ENCODE measurements at places on chromosomes 4 and X.
A peak's percentile ranks its signal among the peaks of the same experiment; 100 is the strongest.

DNA sequence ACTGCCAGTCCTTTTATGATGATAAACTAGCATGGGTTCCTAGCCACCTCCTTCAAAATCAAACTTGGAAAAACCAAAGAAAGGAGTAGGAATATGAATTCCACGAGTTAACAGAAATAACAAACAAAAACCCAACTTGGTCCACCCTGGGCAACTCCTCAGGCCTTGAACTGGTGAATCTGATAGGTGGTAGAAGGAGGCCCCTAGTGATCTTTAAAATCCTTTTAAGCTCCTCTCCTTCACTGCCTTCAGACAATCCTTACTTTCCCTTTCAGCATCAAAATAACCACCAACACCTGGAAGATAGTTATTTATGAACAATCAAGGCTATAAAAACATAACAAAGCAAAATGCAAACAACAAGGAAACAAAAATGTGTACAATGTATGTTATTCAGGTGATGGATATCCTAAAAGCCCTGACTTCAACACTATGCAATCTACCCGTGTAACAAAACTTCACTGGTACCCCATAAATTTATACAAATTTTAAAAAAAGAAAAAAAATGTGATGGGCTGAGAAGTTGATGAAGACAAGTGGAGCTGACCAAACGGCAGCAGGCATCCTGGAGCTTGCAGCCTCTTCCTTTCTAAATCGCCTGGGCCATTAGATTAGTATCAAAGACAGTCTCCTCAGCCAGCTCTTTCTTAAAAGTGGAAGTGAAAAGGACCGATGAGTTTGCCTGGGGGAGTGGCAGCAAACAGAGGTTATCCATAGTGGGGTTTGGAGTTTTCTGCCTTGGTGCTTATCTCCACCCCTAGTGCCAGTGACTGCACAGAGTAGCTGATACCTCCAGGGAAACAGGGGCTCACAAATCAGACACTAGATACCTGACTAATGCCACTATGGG lies 179.6 kb downstream of the TMA16 start:
- DNase-seq: no peak

GRCh38 chrX:150037041-150037440 lies 98.8 kb upstream of the EOLA2 start:
- no peak for DNase-seq

GRCh38 chr4:183398298-183399125 lies 45.9 kb upstream of the CDKN2AIP start:
- DNase-seq: peak; percentile 59

DNA sequence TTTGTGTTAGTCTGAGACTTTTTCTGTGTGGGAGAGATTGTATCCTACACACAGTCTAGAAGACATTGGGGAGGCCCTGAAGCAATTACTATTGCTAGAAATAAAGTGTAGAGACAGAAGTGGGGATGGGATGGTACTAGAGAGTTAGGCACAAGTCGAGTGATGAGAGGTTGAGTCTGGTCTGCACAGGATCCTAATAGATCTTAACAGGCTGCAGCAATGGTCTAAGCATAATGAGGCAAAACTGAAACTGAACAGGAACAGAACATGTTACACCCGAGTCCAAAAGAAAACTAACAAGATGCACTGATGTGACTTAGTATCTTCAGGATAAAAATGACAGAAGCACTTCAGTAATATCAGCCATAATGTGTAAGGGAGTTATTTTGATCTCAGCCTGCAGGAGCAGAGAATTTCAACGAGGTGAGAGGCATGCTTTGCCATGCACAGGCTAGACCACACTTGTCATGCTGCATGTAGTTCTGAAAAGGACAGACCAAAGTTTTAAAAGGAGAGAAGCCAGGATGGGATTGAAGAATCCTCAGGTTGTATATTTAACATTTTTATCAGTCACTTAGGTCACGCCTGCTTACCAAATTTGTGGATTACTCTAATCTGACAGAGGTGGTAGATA lies 205.8 kb upstream of the BOD1L1 start:
- no peak for DNase-seq

DNA sequence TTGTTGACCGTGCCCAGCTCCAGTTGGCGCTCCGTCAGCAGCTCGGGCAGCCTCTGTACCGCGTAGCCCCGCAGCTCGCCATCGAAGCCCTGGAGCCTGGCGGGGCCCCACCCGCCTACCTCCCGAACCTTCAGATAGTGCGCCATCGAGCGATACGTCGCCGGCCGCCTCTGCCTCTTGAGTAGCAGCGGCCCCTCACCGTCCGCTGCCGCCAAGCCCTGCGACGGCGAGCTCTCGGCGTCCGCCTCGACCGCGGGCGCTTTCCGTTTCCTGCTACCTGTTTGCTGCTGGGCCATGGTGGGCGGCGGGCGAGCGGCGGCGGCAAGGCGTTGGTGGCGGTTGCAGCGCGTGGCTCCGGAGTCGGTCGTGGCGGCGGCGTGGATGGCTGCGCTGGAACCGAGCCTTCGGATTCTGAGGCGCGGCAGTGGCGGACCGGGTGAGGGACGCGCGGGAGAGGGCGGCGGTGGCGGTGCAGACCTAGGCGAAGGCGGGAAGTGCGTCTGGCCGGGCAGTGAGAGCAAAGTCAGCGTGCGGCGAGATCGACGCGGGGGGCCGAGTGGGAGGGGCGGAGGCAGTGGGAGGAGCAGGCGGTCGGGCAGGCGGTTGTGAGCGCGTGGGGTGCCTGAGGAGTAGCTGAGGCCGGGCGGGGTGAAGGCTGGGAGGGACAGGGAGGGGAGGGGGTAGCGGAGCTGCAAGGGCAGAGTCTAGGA lies at the start of gene DCAF12L1:
DCAF12L1 (minus strand) TSS at position 502 of the 710 bp plus-strand sequence; CDS start at position 296, 206 bp downstream.
- DNase-seq: no peak
